ENCODE measurements at places on chromosomes 6 and 20.

DNA sequence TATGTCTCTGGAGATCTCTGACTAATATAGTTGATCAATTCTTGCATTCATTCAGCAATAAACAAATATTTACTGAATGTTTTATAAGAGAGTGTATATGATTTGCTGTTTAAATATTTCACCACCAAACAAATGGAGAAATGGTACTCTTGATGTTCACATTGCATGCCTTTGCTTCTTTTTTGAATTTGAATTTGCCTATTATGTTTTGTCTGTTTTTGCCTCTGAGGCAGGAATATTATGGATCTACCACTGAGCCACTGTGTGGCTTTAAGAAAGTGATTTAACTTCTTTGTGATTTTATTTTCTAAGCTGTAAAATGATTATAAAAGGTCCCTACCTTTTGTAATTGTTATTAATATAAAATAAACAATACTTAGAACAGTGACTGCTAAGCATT, 345.0 kb downstream of the DOK5 start:
- no peak for DNase-seq

GRCh38 chr6:43978473-43979346, 148.5 kb downstream of the MRPL14 start:
- no peak for DNase-seq

DNA sequence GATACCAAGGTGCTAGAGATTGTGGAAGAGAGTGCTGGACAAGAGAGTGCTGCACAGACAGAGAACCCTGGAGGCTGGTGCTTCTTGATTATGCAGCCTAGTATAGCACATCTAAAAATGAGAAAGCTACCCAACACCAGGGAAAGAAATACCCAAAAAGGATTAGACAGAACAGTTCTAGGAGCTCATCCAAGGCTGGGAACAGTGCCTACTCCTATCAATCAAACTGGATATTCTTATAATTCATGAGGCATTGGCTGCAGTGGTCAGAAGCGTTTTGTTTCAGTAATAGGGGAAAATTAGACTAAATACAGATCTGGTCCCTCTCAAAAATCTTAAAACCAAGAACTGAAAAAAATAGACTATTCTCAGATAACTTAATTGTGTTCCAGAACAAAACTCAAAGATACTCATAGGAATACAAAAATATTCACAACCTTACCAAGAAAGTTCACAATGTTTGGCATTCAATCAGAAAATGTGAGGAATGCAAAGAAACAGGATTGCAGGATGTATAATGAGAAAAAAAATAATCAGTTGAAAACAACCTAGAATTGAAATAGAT, 222.9 kb downstream of the EPHA7 start:
- no peak for DNase-seq

DNA sequence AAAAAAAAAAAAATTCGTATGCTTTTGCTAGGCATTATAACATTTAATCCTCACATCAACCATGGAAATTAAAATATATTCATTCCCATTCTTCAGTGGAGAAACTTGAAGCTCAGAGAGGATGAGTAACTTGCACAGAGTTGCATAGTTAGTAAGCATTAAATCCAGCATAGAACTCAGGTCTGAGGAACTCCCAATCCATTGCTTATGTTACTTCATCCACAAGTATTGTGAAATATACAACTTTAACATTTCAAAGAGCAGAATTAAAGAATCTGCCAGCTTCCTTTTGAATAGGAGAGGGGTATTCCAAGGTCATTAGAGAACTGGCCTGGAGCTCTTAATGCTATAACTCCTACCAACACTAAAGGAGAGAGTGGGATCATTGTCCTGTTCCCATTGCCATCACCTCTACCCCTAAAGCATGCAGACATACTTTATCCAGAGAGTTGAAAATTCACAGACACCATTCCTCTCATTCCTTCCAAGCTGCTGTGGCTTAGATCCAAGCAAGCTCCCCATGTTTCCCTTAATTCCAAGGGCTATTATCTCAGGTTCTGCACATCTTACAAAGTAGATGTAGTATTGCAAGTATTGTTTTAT, 91.9 kb downstream of the FLRT3 start:
- DNase-seq = peak; percentile 38

DNA sequence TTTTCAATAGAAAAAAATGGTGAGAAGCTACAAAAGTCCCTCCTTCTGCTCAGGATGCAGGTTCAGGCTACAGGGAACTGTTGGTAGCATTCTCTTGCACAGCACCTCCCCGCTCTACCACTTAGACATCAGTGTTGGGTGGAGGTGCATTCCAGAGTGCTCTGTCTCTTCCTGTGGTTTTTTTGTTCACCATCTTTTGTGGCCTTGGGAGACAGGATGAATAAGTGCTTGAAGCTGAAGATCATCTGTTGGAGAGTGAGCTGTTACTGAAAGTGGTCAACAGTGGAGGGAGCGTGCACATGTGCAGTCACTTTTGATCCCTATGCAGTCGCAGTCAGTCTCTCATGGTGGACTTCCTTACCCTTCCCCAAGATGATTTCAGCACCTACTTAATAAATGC, 16.6 kb upstream of the BTBD3 start:
- peak; percentile 72 for DNase-seq

GRCh38 chr6:169479783-169480495, 221.9 kb downstream of the WDR27 start:
- no peak for DNase-seq

DNA sequence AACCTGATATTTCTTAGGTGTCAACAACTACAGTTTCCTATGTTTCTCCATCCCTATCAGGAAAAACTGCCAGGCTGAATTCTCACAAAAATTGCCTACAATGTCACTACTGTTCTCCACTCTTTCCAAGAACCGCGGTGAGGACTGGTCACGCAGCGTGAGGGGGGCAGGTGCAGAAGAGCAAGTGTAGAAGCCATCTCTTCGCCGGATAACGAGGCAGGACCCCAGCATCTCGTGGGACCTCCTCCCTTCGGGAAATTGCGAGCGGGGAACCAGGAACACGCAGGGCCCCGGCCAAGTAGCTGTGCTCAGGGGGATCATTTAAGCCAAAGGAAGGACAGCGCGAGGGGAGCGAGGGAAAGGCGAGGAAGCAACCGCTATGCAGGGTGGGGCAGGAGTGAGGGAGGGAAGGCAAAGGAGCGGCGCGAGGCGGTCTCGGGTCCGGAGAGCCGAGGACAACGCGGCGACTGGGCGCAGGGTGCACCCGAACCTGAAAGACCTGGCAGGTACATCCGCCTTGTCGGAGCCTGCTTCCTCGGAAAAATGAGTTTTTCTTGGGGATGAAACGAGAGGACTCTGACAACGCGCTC, 559 bp downstream of the APMAP start:
- DNase-seq = no peak

DNA sequence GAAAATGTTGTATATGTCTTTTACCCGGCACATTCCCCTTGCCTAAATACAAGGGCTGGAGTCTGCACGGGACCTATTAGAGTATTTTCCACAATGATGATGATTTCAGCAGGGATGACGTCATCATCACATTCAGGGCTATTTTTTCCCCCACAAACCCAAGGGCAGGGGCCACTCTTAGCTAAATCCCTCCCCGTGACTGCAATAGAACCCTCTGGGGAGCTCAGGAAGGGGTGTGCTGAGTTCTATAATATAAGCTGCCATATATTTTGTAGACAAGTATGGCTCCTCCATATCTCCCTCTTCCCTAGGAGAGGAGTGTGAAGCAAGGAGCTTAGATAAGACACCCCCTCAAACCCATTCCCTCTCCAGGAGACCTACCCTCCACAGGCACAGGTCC, 11.3 kb upstream of the MAPRE1 start:
- DNase-seq = no peak

DNA sequence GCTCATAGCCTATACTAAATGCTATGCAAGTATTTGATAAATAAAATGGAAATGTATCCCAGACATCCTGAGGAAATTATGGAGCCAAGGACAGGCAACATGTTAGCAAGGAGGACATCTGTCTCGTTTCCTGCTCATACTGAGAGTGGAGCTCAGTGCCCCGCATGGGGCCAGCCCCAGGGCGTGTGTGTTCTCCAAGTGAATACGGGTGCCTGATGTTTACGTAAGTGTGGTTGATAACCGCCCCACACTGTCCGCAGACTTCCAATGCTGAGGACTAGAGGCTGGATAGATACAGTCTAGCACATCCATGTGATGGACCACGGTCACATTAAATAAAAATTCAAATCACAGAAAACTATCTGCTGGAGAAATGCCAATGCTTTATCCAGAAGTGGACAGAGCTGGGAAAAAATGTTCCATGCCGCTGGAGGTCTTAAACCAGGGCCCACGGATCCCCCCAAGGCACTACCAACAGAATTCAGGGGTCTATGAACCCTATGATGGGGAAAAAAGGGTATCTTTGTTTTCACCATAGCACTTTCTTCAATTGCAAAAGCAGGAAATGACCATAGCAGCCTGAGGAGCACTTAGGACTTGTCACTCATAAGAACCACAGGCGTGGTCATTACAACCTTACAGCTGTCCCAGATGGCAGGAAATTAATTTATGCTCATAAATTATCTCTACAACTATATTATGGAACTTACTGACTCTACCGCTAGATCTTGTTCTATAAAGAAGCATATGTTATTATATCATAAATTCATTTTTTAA, 24.9 kb downstream of the TGM2 start:
- no peak for DNase-seq

GRCh38 chr6:32088487-32089049, 20.6 kb downstream of the TNXB start:
- no peak for DNase-seq

DNA sequence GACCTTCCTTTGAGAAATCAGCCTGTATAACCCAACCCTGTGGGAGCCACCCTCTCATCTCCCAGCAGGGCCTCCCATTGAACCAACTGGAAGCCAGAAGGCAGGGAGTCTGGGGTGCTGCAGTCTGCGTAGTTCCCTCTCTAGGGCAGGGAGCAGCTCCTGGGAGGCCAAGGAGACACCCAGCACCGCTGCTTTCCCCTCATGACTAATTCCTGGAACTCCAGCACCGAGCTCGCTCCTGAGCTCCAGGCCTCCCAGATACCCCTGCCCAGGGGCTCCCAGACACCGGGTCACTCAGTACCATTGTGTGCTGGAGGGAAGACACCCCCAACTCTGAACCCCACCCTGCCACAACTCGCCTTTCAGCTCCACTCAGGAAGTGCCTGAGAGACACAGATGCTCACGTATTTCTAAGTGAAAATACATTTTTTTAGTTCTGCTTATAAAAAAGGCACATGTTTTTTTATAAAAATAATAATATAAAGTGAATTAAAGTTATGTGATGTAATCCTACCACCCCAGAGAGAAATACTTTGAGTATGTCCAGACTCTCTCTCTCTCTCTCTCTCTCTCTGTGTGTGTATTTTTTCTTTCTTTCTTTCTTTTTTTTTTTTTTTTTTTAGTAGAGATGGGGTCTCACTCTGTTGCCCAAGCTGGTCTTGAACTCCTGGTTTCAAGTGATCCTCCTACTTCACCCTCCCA, 17.5 kb downstream of the PIM1 start:
- no peak for DNase-seq

DNA sequence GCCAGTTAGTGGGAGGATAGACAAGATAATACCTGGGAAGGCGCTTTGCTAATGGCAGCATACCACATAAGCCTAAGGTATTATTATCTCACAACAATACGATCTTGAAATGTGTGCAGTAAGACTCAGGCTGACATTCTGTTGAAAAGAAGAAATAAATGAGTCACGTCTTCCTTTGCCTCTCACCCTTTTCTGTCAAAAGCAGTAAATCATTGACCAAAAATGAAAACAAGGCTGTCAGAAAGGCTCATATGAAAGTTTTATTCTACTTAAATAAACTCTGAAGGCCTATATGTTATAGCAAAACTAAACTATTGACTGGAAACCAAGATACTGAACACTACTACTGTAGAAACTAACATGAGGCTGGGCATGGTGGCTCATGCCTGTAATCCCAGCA, 43.1 kb upstream of the IL20RA start:
- no peak for DNase-seq

GRCh38 chr6:52388790-52389189, 26.8 kb downstream of the PAQR8 start:
- DNase-seq = no peak

DNA sequence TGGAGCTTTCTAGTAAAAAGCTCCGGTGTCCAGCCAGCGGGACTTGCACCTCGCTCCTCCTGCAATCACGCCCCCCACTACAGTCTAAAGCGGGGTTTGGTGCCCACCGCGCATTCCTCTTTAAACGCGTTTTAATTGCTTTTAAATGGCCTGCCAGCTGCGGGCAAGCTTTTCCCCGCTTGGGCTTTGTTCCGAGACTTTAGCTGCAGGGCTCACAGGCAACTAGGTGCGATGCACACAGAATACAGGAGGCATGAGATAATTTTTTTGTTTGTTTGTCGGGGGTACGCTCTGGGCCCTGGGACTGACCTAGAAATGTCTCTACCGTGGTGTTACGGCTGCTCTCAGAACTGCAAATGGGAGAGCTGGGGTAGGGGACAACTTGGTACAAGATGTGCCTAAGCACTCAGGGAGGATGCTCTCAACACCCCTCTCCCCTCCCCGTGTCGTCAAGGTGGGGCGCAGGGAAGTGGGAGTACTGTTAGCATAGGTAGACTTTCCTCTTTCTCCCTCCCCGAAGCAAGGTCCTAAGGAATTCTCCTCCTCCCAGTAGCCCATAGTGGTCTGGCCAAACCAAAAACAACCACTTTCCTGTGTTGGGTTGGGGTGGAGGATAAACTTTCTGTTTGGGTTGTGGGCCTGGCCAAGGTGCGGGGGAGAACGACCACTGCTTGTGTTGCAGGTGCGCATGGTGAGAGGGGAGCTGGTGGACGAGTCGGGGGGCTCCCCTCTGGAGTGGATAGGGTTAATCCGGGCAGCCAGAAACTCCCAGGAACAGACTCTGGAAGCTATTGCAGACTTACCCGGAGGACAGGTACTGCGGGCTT, 1.6 kb downstream of the PRDM13 start:
- no peak for DNase-seq

DNA sequence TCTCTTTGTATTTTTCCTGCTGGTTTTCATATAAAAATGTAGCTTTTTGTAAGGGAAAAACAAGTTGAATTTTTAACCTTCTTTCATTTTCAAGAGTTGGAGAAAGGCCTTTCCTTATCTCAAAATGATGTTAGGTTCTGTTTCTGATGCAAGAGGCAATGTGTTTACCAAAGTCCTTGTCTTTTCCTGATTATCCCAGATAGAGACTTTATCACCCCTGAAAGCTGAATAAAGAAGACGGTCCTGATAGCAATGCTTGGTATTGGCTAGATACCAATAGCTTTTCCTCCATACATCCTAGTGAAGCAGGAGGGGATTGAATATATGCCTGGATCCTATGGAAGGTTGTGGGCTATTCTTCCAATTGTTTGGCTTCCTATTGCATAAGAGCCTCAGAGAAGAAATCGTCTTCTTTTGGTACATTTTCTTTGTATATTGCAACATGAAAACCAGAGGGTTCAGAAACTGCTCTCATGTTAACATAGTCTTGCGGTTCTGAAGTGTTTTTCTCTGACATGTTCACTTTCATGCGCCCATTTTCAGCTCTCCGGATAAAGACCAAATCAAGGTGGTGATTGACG, 5.5 kb downstream of the PNLDC1 start:
- no peak for DNase-seq

GRCh38 chr20:20217621-20218020, 150.3 kb upstream of the INSM1 start:
- DNase-seq = no peak

- DNase-seq = peak; percentile 98
These were observed 44.4 kb downstream of the DCDC2 start for GRCh38 chr6:24313251-24314141.

- DNase-seq = no peak
These were observed 9.2 kb downstream of the SLCO4A1 start for GRCh38 chr20:62651285-62652021.

Data from NCI-H226 (cell line).